Kidney (tissue), 22 donors: ENCODE measurements at places on chromosomes 16 and 17. TPM values are rescaled to one million over a fixed set of nuclear protein-coding genes. Genes with fewer than 3 reads are reported as not detected.

CARD14 gene
- 1.7 TPM for total RNA-seq

XAF1 gene
- 35.3 TPM for total RNA-seq

SYT17 gene
- total RNA-seq, result 5.8 TPM

INCA1 gene
- 1.5 TPM for total RNA-seq

OR1A2 gene
- not detected for total RNA-seq

C17orf75 gene
- 19.4 TPM for total RNA-seq

GDPD1 gene
- 2.5 TPM for total RNA-seq

HP gene
- total RNA-seq, result 41.4 TPM

HOXB4 gene
- total RNA-seq, result 22.6 TPM

MT1B gene
- not detected for total RNA-seq

ZNF597 gene
- 3.4 TPM for total RNA-seq

ADAP2 gene
- total RNA-seq, result 24.8 TPM

MSLN gene
- 19.4 TPM for total RNA-seq

TMEM238L gene
- total RNA-seq, result 0.47 TPM

AARS1 gene
- 111 TPM for total RNA-seq

ALDH3A2 gene
- total RNA-seq, result 75.0 TPM

SLFN14 gene
- total RNA-seq, result 0.09 TPM

ZG16 gene
- total RNA-seq, result not detected

GRCh38 chr16:48538746-48539484, 71.1 kb downstream of the N4BP1 start:
- DNase-seq, result peak; percentile 37

DNA sequence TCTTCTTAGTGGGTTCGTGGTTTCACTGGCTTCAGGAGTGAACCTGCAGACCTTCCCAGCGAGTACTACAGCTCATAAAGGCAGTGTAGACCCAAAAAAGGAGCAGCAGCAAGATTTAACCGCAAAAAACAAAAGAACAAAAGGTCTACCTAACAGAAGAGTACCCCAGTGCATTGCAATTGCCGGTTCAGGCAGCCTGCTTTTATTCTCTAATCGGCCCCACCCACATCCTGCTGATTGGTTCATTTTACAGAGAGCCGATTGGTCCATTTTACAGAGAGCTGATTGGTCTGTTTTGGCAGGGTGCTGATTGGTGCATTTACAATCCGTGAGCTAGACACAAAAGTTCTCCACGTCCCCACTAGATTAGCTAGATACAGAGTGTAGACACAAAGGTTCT, 2.0 kb upstream of the ARRB2 start:
- peak; percentile 25 for DNase-seq

DNA sequence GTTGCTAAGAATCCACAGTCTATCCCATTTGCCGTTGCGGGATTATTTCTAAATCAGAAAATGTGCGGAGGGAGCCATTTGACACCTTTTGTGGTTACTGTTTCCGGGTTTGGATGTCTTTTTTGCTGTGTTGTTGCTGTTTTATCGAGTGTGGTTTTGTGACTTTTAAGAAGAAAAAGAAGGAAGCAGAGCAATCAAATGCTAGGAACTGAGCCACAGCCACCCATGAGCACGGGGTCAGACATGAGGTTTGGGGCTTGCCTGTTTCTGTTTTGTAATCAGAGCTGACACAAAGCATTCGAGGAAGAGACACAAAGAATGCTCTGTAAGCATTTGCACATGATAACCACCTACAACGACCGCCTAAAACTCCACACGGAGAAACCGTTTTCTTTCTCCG, 53.1 kb upstream of the CHMP6 start:
- DNase-seq, result no peak

- DNase-seq, result no peak
These were observed 82.9 kb upstream of the DYNLRB2 start for GRCh38 chr16:80457871-80458270.

- DNase-seq, result no peak
These were observed 1.6 kb downstream of the TBC1D10B start for GRCh38 chr16:30368792-30369090.

- peak; percentile 86 for DNase-seq
These were observed 26.7 kb upstream of the IRX6 start for GRCh38 chr16:55297062-55297909.

GRCh38 chr16:47640661-47641060, 179.5 kb downstream of the PHKB start:
- peak; percentile 35 for DNase-seq

DNA sequence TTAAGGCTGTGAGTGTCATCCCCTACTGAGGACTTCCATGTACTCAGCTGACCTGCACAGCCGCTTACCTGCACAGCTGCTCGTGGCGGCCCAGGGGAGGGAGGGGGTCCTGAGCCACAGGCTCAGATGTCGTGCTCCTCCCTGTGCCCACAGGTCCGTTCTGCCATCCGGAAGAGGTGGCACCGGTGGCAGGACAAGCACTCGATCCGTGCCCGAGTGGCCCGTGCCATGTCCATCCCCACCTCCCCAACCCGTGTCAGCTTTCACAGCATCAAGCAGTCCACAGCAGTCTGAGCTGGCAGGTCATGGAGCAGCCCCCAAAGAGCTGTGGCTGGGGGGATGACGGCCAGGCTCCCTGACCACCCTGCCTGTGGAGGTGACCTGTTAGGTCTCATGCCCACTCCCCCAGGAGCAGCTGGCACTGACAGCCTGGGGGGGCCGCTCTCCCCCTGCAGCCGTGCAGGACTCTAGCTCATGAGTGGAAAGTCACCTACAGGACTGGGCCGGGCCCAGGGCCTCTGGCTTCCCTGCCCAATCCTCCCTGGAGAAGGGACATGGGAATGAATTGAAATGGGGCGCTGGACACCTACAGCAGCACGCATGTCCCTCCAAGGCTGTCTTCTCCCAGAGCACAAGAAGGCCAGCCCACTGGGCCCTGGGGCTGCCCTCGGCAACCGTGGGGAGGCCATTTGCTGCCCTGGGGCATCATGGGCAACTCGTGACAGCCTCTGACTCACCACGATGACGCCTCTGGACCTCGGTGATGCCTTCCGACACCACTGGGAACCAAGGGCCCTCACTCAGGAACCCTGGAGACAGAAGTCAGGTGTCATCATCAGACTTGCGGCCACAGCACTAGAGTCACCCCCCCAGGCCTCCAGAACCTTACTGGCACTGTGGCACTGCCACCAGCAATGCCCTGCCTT, 9.9 kb upstream of the SPPL2C start:
- DNase-seq, result no peak

DNA sequence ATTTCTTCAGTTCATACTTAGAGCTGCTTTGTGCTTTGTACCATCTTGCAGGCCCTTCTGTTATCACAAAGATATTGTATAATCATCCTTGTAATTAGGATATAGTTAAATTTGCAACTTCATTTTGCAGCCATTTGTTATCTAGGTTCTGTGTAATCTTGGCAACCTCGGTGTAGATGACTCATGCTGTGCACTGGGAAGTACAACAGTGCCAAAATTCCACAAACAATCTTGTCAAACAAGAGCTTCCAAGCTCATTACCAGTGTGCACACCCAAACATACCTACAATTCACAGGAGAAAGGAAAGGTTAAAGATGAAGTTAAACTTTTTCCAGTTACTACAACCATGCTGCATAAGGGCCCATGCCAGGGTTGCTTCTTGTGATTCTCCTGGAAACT, 1231.8 kb downstream of the CDH11 start:
- no peak for DNase-seq

GRCh38 chr17:10737168-10737622, 7.4 kb upstream of the TMEM220 start:
- no peak for DNase-seq

DNA sequence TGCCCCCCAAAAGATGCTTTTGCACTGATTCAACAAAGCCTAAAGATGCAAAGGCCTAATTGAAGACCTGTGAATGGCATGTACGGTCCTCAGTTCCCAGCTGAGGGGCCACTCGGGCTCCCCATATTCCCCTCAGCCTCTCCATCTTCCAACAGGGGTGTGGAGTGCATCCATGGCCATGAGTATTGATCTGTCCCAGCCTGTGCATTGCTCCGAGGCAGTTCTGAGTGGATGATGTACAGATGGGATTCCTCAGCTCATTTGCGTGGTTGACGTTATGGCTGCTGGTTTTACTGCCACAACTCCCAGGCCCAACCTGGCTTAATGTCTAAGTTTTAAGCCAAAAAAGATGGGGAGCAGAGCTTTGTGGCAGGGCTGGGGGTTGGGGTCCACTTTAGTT, 162.7 kb upstream of the ZNF267 start:
- no peak for DNase-seq

DNA sequence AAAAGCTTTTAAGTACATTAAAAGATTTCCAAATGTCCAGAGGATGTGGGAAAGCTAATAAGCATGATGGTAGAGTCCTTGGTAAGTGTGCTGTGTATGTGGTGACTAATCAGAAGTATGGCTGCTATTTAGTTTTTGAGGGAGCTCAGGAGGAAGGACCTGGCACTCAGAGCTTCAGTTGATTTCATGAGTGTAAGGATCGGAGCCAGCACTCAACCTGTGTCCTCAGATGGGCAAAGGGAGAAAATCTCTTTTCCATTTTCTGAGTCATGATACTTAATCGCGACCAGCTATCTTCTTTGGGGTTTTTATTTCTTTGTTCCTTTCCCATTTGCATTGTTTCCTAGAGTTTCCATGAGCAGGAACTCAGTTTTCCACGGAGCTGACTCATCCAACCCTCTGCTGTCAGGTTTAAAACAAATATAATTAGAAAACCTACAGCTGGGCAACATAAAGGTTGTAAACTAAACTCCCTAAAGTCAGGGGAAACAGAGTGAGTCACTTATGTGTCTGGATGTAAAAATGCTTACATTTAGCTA, 125.4 kb downstream of the MAP2K6 start:
- no peak for DNase-seq

DNA sequence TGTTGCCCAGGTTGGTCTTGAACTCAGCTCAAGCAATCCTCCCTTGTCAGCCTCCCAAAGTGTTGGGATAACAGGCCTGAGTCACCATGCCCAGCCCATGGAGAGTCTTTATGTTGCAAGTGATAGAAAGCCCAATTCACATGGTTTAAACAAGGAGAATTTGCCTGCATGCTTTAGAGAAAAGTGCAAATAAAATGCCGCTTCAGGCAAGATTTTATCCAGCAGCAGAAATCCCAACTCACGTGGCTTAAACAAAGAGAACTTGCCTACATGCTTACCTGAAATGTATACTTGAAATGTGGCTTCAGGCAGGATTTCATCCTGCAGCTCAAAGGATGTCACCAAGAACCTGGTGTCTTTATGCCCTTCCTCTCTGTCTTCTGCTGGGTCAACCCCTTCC, 28.8 kb upstream of the XYLT2 start:
- no peak for DNase-seq

- DNase-seq, result no peak
These were observed 279.6 kb downstream of the MAF start for GRCh38 chr16:79320956-79321355.

- DNase-seq, result no peak
These were observed 50.5 kb downstream of the DYNLRB2 start for GRCh38 chr16:80591071-80591915.

- DNase-seq, result no peak
These were observed 2.7 kb downstream of the LITAF start for GRCh38 chr16:11583889-11584565.

GRCh38 chr17:49987681-49988441, 7.2 kb downstream of the DLX3 start:
- DNase-seq, result peak; percentile 61

DNA sequence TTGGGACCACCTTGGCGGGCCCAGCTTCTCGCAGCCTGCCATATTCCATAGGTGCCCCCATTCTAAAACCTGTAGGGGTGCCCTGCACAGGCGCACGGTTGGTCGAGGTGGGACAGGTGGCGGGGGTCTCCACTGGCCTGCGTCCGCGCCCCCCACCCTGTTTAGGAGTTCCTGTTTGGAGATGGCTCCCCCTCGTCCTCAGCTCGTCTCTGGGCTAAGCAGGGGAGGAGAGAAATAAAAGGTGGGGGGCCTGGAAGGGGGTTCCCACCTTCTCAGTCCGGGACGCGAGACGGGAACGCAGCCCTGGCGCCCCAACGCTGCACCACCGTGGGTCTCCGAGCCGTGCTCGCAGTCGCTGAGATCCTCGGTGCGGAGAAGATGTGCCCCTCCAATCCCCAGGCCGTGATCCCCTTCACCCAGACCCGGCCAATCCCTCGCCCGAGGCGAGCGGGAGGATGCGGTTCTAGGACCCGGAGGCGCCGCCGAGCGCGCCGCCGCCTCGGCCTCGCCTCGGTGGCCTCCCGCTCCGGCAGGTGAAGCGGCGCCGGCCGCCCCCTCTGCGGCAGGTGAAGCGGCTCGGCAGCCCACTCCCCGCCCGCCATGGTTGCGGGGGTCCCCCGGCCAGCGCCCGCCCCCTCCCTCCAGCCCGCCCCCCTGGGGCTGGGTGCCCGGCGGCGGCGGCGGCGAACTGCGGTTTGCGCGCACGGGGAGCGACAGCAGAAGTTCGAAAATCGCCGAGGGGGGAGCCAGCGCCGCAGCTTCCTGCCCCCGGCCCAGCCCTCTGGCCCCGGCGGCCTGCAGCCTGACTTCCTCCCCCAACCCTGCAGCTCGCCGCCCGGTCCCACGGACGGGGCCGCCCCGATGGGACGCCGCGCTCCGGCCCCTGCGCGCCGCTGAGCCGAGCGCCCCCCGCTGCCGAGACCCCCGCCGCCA, at the start of gene FMNL1:
TSS of gene FMNL1 (plus strand) at position 805 of the 933 bp plus-strand sequence. CDS start 240 bp downstream, outside the sequence.
- peak; percentile 72 for DNase-seq

- DNase-seq, result no peak
These were observed 24.5 kb downstream of the GPR142 start for GRCh38 chr17:74391771-74392170.

DNA sequence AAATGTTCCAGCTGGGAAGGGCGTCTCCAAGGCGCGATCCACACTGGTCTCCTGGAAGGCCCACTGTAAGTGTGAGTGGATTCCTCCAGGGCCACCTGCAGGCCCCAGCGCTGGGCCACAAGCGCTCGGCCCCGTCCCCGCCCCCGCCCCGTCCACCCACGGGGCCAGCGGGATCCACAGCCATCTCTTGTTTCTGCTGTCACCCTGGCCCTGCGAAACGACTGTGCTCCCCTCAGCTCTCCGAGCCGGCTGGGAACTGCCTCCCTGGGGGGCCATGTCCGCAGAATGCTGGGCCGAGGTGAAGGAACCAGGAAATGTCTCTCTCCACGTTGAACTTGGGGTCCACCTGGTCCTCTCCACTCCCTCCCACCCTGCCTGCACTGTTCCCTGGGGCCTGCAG, 1955.2 kb downstream of the TP53TG3F start:
- no peak for DNase-seq

DNA sequence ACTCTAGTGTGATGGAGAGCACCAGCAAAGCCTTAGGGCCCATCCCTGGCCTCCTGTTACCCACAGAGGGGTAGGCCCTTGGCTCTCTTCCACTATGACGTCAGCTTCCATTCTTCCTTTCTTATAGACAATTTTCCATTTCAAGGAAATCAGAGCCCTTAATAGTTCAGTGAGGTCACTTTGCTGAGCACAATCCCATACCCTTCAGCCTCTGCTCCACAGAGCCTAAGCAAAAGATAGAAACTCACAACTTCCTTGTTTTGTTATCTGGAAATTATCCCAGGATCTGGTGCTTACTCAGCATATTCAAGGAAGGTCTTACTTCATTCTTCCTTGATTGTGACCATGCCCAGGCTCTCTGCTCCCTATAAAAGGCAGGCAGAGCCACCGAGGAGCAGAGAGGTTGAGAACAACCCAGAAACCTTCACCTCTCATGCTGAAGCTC, at the start of gene CCL8:
TSS of gene CCL8 (plus strand) at position 397 of the 445 bp plus-strand sequence. CDS start 67 bp downstream, outside the sequence.
- no peak for DNase-seq

GRCh38 chr17:48597778-48598631, 4.4 kb upstream of the HOXB5 start:
- peak; percentile 81 for DNase-seq

GRCh38 chr17:48556229-48556575, 11.3 kb upstream of the HOXB2 start:
- DNase-seq, result no peak
